ENCODE measurements at places on chromosomes 7 and 10.

GRCh38 chr7:116173051-116174028 is 37.0 kb upstream of the TES start:
- peak; percentile 70 for DNase-seq

GRCh38 chr10:117425974-117426566 is 50.8 kb upstream of the PDZD8 start:
- DNase-seq, result no peak

DNA sequence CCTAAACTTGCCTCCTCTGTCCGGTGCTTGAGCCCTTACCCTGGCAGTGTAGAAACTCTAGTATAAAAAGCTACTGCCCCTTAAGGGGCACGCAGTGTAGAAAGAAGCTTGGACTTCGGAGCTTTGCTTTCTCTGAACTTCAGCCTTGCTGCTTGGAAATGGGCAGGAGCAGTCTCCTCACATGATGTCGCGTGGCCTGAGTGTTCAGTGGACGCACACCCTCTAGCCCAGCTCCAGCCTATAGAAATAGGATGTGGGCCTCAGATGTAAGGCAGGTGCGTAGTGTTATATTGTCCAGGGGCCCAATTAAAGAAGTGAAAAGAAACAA is 98.2 kb upstream of the PCBD1 start:
- no peak for DNase-seq

DNA sequence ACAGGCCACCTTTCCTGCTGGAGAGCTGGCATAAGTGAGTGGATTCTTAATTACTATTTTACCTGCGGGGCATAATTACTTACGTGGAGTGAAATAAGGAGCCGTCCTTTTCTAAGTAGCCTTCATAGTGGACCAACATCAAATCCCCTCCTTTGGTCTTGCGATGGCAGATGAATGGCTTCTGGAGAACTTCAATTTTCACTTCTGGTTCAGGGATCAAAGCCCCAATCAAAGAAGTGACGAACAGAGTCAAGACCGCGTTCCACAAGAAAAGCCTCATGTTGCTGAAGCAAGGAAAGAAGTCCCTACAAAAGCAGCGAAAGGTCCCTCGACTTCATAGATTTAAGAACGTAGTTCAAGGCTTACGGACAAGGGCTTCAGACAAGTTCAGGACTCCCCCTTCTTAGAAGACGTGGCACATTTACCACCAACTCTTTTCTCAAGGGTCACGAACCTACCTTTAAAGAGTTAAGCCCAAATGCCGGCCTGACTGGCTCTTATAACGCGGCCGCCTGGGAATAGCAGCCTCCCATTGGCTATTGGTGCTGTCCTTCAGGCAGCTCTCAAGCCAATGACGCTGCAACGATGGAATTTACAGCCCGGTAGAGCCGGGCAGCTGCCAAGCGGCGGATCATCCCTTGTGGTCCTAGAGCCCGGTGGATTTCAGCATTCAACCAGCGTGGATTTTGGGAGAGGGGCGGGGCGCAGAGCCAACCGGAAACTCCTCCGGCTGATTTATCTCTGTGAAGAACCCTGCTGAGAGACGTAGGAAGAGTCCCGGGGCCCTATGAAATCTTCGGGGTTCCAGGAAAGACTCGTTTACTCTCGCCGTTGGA is at the start of gene FKBP14:
TSS of gene FKBP14 (minus strand) at position 474 of the 836 bp plus-strand sequence. CDS start at position 280, 194 bp downstream.
- peak; percentile 100 for DNase-seq

DNA sequence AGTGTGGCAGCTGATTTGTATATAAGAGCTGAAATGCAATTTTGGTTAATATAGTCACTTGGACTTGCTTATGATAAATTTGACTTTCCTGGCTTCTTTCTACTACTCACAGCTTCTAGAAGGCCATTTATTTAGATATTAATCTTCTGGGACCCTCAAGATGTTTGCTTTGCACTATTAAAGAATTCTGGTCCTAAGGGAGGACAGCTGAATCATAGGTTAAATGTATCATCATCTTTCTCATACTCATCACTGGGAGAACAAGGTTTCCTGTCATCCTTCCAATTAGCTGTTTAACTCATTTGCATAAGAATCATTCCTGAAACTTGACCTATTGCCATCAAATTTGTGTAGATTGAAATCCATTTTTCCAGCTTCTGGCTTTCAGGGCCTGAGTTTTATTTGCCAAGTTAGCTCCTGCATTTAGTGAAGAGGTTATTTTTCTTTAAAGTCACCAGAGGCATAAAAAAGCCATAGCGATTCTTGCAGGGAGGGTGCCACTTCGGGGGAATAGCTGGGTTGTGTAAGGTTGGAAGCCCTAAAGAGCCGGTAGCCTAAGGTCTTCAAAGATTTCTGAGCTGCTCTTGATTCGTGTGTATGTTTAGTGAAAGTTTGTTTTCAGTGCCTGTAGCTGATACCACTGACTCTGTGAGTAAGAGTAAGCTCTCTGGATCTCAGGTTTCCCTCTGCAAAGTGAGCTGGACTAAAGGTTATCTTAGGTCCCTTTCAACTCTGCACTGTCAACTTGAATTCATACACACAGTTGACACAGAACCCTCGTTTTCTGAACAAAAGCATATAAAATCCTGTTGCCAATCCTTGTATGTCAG is 4.3 kb downstream of the MAP3K8 start:
- DNase-seq, result peak; percentile 63

DNA sequence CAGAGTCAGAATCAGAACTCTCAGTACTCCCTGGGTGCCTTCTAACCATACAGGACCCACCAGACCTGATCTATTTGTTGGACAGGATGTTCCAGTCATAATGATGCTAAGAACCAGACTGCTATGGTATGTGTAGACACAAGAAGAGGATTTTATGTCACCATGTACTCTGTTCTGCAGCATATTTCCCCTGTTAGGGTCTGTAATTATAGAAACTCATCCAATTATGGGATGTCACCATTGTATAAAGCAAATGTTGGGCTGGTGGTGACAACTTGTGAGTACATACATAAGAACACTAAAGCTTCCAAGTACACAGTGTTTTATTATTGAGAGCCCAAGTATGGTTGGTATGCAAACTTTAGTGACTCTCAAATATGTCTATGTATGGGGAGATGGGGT is 67.1 kb upstream of the AGBL3 start:
- peak; percentile 48 for DNase-seq

- no peak for DNase-seq
Observed at GRCh38 chr7:114109304-114109703, 190.5 kb upstream of the PPP1R3A start.

- DNase-seq, result no peak
Observed at GRCh38 chr7:80639011-80639410, 569 bp downstream of the CD36 start.

GRCh38 chr7:151185762-151186639 is 1.0 kb downstream of the ASB10 start:
- DNase-seq, result no peak

- peak; percentile 76 for DNase-seq
Observed at GRCh38 chr7:4683884-4684565, 1.9 kb downstream of the FOXK1 start.

- no peak for DNase-seq
Observed at GRCh38 chr10:129765664-129766550, 198.2 kb downstream of the EBF3 start.

DNA sequence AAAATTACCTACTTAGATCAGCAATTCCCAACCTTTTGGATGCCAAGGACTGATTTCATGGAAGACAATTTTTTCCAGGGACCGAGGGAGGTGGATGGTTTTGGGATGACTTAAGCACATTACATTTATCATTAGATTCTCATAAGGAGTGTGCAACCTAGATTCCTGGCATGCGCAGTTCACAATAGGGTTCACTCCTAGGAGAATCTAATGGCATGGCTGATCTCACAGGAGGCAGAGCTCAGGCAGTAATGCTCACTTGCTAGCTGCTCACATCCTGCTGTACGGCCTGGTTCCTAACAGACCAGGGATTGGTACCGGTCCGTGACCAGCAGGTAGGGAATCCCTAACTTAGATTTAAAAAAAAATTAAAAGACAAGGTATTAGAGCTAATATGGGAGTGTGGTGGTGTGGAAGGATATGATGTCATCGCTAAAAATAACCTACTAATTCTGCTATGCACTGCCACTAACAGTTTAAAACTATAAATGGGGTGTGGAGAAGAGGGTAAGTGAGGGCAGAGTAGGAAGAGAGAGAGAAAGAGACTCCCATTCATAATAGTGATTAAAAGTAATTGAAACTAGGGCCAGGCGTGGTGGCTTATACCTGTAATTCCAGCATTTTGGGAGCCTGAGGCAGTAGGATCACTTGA is 282.7 kb downstream of the BAMBI start:
- DNase-seq, result no peak

GRCh38 chr7:19610194-19610943 is 98.5 kb downstream of the POLR1F start:
- DNase-seq, result peak; percentile 36

- DNase-seq, result no peak
Observed at GRCh38 chr7:141731476-141732149, 6.5 kb upstream of the SSBP1 start.

Data from iris pigment epithelial cell (primary cell).